ENCODE measurements at places on chromosomes 11 and 22.

DNA sequence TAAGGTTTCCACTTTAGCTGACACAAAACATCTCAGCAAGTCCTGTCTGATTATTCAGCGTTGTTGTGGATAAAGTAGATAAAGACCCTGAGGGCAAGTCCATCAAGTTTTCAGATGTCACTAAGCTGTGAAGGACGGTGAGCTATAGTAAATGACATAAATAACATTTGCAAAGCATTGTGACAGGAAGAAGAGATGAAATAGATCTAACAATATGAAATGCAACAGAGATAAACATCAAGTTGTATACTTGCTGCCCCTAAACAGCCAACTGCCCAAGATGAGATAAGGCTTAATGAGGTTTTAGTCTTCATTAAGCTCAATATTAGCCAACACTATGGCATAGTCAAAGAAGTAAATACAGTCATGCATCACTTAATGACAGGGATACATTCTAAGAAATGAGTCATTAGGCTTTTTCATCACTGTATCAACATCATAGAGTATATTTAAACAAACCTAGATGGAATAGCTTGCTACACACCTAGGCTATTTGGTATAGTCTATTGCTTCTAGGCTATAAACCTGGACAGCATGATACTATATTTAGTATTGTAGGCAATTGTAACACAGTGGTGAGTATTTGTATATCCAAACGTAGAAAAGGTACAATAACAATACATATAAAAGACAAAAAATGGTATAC, 625.1 kb upstream of the ANO5 start:
- DNase-seq, result no peak

DNA sequence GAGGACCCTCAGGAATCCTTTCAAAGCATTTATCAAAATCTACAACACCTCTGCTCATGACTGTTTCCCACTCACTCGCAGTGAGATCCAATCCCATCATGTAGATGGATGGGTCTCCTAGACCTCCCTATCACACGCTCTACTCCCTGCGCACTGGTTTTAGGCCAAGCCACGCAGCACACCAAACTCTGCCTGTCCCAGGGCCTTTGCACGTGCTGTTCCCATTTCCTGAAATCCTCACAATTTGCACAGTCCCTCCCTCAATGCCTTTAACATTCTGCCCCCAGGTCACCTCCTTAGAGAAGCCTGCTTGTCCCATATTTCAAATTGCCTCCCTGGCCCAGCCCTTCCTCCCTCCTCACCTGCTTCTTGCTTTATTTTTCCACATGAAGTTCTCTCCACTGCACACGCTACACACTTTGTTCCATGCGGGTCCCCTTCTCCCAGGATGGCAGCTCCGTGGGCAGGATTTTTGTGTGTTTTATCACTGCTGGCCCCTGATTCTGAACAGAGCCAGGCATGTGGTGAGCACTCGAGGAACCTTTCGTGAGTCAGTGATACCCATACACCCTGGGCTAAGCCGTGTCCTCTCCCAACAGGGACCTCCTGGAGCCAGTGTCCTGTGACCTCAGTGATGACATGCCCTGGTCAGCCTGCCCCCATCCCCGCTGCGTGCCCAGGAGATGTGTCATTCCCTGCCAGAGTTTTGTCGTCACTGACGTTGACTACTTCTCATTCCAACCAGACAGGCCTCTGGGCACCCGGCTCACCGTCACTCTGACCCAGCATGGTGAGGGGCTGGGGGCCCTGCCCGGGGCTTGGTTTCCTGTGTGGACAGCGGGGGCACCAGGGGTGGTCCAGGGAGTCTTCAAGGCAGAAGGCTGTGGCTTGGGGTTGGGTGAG, 12.2 kb downstream of the CSF2RB start:
- DNase-seq, result no peak

- no peak for DNase-seq
Measured at GRCh38 chr11:46978005-46978491, 41.5 kb downstream of the CSTPP1 start.

DNA sequence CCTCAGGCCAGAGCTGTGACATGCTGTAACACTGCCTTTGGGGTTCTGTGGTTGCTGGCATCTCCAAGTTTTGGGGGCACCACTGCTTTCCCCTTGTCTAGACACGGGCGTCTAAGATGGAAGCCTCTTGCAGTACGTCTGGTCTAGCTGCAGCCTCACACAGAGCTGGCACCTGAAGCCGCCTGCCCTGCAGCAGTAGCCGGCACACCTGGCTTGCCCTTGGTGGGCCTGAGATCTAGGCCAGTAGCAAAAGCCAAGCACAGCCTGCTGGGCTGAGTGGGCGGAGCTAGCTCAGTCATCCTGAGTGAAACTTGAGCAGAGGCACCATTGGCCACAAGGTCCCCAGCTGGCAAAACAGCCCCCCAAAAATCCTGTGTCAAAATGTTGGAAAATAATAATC, 154.2 kb downstream of the DLG2 start:
- no peak for DNase-seq

DNA sequence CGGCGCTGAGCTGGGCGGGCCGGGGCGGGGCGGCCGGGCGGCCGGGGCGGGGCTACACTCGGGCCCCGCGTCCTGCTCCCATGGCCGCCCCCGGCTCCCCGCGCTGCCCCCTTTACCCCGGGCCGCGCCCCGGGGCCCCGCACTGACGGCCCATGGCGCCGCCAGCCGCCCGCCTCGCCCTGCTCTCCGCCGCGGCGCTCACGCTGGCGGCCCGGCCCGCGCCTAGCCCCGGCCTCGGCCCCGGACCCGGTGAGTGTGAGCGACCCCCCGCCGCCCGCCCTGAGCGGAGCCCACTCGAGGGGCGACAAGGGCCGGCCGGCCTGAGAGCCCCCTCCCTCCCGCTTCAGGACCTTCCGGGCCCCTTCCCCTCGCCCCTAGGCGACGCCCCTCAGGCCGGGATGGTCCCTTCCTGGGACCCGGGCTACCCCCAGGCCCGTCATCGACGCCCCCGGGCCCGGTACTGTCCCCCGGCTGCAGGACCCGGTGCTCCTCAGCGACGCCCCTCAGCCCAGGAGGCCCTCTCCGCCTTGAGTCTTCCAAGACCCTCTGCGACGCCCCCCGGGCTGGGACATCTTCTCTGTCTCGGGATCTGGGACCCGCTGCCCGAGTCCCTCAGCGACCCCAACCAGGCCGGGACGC, at the start of gene KREMEN1:
KREMEN1 (plus strand) TSS at position 57 of the 639 bp plus-strand sequence; CDS start at position 153, 96 bp downstream.
- no peak for DNase-seq

DNA sequence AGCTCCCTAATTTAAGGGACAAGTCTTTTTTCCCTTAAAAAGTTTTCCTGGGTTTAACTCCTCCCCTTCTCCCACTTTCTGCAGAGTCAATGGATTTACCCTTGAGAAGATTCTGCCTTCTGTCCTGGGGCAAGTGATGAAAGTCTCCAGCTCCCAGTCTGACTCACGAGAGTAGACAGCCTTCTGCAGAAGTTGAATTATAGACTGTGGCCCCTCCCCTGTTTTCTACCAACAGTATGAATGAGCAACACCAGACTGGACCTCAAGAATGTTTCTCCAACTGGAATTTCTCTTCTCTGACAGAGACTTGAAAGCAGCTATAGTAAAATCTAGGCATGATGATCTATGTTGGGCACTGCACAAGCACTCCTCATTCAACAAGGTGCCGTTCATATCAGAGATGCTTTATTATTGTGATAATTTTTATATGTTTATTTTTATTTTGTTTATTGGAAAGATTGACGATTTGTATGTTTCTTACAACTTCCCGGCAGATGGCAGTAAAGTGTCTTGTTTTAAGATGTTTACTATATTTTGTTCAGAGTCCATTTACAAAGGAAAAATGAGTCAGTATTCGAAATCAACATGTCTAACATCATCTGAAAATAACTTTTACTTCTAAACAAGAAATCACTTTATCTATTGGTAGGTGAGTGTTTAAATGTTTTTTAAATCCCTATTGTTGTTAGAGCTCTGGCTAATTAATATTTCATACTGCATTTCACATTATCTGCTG, 56.6 kb downstream of the LMO2 start:
- DNase-seq, result peak; percentile 11

GRCh38 chr11:104992781-104993180, 24.4 kb upstream of the CASP4 start:
- DNase-seq, result no peak

- no peak for DNase-seq
Measured at GRCh38 chr22:27466778-27467438, 334.6 kb downstream of the MN1 start.

GRCh38 chr22:46069521-46070214, 80.7 kb upstream of the PPARA start:
- peak; percentile 92 for DNase-seq

- DNase-seq, result no peak
Measured at GRCh38 chr11:118005224-118006152, 19.3 kb downstream of the IL10RA start.

GRCh38 chr11:15179167-15179566, 64.4 kb downstream of the INSC start:
- no peak for DNase-seq

DNA sequence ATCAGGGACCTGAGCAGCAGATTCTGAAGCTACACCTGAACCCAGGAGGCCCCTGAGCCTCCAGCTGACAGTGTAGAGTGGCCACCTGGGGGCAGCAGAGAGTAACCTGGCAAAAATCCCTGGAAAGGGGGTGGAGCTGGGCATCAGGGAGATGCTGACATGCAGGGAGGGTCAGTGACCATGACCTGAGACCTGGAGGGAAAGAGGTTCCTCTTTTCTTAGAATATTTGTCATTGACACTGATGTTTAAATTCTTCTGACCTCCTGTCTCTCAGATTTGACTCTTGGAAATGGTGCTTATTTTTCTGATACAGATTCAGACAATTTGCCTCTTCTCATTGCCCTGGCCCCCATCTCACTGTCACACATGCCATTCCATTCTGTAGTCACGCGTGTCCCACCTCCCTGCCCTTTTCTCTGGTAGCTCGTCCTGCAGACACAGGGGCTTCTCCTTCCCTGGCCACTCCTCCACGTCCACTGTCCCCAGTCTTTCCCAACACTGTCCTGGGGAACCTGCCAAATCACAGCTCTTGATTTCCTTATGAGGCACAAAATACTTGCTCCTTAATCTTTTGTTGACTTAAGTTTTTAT, 117.2 kb upstream of the IGLL5 start:
- peak; percentile 15 for DNase-seq

DNA sequence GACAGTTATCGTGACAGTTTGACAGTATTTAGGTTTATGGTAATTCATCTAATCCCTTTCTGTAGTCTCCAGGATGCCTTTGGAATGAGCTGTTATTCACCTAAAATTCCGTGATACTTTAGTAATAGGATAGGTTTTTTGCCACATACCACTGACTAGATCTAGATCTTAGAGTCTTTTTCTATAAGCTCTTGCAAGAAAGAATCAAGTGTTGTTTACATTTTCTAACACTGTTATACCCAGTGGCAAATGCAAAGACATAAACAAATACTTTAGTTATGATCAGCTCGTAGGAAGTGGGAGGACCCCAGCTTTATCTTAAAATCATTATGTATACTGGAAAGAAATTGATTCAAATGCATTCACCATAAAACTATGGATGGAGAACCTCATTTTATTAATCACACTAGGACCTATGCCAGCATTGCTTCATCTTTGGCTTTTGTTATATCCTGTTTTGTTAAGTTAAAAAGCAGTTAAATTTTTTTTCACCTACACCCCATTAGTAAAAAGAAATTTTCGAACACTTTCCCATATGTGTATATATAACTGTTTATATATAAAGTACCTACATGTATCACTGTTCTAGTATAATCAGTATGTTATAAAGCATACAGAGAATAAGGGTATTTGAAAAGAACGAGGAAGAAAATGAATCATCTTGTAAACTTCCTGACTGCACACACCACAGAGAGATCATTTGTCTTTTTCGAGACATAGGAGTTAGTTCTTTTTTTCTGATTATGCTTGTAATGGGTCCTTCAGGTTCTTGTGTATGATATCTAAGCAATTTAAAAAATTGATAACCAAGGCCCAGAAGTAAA, 60.9 kb downstream of the PDHX start:
- no peak for DNase-seq

DNA sequence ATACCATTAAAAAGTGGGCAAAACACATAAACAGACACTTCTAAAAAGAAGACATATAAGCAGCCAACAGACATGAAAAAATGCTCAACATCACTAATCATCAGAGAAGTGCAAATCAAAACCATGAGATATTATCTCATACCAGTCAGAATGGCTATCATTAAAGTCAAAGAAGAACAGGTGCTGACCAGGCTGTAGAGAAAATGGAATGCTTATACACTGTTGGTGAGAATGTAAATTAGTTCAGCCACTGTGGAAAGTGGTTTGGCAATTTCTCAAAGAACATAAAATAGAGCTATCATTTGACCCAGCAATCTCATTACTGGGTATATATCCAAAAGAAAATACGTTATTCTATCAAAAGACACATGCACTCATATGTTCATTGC, 13.5 kb downstream of the OR2AT4 start:
- no peak for DNase-seq

DNA sequence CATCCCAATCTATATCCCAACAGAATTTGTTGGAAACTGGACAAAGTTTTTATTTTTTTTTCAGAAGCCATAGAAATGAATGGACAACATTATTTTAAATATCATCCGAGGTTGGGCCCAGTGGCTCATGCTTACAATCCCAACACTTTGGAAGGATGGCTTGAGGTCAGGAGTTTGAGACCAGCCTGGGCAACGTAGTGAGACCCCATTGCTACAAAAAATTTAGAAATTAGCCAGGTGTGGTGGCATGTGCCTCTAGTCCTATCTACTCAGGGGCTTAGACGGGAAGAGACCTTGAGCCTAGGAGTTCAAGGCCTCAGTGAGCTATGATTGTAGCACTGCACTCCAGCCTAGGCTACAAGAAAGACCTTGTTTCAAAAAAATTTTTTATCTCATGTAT, 4.1 kb upstream of the SLC37A4 start:
- DNase-seq, result no peak

GRCh38 chr11:83008581-83008923, 63.1 kb downstream of the RAB30 start:
- DNase-seq, result no peak

- no peak for DNase-seq
Measured at GRCh38 chr11:103406357-103406756, 297.1 kb downstream of the DYNC2H1 start.

- DNase-seq, result no peak
Measured at GRCh38 chr22:41524251-41524661, 20.0 kb downstream of the POLR3H start.

DNA sequence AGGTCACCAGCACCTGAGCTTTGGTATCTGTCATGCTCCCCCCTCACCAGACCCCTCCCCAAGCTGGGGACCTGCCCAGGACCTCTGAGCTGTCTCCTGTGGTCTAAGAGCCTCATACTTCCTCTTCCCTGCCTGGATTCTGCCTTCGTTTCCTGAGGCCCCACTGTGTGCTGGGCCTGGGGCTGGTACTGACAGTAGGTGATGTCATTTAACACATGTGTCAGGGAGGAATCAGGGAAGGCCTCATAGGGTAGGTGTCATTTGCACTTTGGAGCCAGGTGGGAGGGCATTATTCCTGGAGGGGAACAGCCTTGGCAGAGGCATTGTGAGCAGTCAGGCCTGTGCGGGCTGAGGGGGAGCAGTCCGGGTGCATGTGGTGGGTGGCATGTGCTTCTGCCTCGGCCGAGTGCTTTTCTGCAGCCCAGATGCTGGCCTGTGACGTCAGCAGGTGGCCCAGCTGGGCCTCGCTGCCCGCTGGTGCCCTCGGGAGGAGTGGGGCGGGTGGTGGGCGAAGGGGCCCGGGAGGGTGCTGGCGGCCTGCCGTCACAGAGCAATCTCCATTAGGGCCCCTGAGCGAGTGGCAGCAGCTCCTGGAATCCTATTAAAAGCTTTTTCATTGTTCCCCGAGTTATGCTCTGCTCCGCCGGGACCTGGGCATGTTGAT, 9.1 kb downstream of the FLRT1 start:
- peak; percentile 66 for DNase-seq

GRCh38 chr22:38839686-38840085, 4.1 kb downstream of the NPTXR start:
- no peak for DNase-seq

- DNase-seq, result peak; percentile 64
Measured at GRCh38 chr11:30346068-30346688, 23.3 kb downstream of the ARL14EP start.
